ENCODE measurements at places on chromosomes 3 and 15. TPM values are rescaled to one million over a fixed set of nuclear protein-coding genes. Genes with fewer than 3 reads are reported as not detected.

Gene GP5
- total RNA-seq, result 1.9 TPM

- H3K4me3 ChIP-seq, result no peak overlapping the region
- no peaks in the 10 kb centered on the region for H3K27me3 ChIP-seq
- no peak for DNase-seq
- H3K27ac ChIP-seq, result no peak overlapping the region
- peaks cover 3% of the 10 kb centered on the region for H3K36me3 ChIP-seq
Measured at GRCh38 chr15:50244153-50244552, 21.4 kb downstream of the HDC start.

GRCh38 chr15:67928666-67929065, 88.8 kb upstream of the RNU6-1 start:
- H3K27me3 ChIP-seq, result peaks cover 9% of the 10 kb centered on the region
- no peaks in the 10 kb centered on the region for H3K36me3 ChIP-seq
- H3K4me1 ChIP-seq, result no peaks in the 10 kb centered on the region
- H3K4me3 ChIP-seq, result no peak overlapping the region
- no peak overlapping the region for H3K27ac ChIP-seq

GRCh38 chr3:6785726-6786125, 75.2 kb upstream of the GRM7 start:
- no peak for DNase-seq
- H3K27ac ChIP-seq, result no peak overlapping the region
- no peaks in the 10 kb centered on the region for H3K4me1 ChIP-seq

GRCh38 chr3:175573226-175573625, 714.1 kb downstream of the NAALADL2 start:
- no peaks in the 10 kb centered on the region for H3K4me1 ChIP-seq
- no peak overlapping the region for H3K4me3 ChIP-seq
- H3K36me3 ChIP-seq, result no peaks in the 10 kb centered on the region
- no peak for DNase-seq

DNA sequence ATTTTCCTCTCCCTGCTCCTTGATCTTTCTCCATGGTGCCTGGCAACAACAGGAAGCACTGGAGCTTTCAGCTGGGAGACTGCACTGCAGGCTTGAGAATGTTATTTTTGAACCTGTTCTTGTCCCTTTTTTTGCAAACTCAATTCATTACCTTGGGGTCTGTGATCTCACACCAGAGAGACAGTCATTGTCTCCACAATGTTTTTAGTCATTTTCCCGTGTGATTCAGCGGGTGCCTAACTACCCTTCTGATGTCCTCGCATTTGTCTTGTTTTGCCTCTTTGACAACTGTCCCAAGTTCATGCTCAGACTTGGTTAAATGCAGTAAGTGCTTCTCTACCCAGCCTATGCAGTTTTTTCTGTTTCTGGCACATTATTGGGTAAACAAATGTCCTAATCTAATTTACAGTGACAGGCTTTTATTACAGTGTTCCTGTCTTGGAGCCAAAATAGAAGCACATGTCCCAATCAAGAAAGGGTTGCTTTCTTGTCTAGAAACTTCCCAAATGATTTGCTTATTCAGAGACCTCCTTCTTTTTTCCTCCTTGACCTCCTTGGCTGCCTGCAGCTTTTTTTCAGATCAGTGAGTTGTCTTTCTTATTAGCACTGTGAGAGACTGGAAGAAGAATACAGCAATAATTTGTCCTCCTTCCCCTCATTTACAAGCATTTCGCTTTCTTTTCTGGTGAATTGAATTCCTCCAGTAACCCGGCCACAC, 162.4 kb downstream of the NSUN3 start:
- peak overlapping the region; percentile 91 for H3K27ac ChIP-seq
- H3K4me3 ChIP-seq, result peak overlapping the region; percentile 62
- DNase-seq, result peak; percentile 25
